ENCODE measurements at places on chromosomes 12 and 14.

- DNase-seq, result no peak
Observed at GRCh38 chr12:94012590-94012989, 135.8 kb upstream of the PLXNC1 start.

GRCh38 chr14:68450391-68451120 lies 342.3 kb downstream of the ZFP36L1 start:
- DNase-seq, result no peak

- no peak for DNase-seq
Observed at GRCh38 chr12:124862768-124863415, 772 bp downstream of the SCARB1 start.

DNA sequence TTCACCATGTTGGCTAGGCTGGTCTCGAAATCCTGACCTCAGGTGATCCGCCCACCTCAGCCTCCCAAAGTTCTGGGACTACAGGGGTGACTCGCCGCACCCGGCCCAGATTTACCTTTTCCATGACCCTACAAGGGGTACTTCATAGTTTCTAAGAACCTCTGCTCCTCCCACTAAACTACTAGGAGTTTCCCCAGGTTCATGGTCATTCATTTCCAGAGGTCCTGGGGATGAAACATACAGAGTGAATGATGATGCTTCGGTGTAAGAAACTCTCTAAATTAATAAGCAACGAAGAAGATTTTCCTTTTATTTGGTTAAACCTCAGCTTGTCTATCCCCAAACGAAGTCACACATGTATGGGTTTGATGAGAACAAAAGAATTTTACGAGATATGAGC lies 56.9 kb downstream of the AMN start:
- DNase-seq, result no peak

DNA sequence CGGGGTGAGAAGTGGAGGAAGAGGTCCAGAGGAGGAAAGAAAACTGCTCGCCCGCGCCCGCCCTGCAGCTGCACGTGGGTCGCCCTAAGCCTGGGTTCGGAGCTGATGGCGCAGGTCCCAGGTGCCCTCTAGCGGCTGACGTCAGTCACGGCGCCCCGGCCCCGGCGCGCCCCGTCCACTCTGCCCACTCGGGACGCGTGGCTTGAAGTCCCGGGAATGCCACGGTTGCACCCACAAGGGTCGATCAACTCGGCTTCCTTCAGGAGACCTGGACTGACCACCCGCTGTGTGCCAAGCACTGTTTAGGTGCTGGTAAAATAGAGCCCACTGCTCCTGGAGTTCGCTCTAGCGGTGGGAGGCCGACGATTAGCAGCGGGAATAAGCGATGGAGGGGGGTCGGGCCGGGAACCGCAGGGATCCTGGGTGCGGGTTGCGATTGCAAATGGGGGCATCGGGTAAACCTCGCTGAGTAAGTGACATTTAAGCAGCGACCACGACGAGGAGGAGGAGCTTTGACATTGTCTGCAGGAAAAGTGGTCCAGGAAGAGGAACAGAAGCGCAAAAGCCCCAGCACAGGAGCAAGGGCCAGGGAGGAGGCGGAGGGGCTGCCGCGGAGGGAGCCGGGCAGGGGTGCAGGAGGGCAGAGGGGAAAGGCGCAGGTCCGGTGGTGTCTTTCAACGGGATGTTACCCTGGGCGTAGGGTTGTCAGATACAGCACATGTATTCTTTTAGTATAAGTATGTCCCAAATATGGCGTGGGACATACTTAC lies 5.1 kb upstream of the ZNF839 start:
- peak; percentile 67 for DNase-seq

DNA sequence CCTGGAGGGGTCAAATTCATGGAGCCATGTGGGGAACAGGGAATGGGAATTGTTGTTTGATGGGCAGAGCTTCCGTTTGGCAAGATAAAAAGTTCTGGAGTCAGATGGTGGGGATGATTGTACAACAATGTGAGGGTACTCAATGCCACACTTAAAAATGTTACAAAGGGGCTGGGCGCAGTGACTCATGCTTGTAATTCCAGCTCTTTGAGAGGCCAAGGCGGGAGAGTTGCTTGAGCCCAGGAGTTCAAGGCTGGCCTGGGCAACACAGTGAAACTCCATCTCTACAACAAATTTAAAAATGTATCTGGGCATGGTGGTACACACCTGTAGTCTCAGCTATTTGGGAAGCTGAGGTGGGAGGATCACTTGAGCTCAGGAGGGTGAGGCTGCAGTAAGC lies 66.0 kb upstream of the DIO3 start:
- no peak for DNase-seq

- no peak for DNase-seq
Observed at GRCh38 chr14:24110060-24110459, 4.5 kb upstream of the DCAF11 start.

- DNase-seq, result peak; percentile 31
Observed at GRCh38 chr14:74425525-74426201, 347 bp downstream of the SYNDIG1L start.

DNA sequence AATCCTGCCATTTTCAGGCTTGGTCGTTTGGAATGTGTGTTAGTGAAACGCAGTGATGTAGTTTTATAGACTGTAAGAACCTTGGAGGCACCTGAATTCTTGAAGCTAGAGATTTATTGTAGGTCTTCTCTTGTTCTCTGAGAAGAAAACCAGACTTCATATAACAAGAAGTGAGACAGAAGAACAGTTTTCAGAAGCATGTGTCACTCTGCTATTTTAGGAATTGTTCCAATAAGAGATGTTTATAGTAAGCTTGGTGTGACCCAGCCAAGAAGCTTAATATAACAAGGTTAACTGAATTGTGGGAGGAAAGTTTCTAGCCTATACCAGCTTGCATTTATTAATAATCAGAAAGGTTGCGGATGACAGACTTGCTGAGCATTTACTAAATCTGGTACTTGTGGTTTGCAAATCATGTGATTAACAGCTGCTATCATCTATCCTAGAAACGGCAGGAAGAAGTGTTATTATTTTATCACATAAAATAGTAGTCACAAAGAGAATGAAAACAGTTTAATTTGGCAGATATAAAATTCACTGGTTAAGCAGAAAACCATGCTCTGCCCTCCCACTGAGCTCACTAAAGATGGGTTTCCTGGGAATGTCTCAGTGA lies 49.2 kb upstream of the BCAT1 start:
- no peak for DNase-seq

DNA sequence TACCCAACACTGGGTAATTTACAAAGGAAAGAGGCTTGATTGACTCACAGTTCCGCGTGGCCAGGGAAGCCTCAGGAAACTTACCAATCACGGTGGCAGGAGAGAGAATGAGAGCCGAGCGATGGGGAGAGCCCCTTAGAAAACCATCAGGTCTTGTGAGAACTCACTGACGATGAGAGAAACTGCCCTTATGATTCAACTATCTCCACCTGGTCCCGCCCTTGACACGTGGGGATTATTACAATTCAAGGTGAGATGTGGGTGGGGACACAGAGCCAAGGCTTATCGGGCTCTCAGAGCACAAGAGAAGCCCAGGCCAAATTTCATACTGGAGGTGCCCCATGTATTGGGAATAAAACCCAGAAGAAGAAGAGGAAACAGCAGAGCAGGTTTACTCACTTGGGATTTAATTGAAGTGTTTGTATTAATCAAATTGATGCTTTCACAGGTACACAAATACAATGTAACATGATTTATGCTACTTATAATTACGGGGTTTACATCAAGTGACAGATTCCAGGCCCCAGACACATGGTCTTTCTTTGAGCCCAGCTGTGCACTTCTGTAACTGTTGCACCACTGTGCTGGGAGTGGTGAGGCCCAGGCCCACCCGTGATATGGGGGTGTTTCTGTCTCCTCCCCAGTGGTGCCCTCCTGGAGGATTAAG lies 8.2 kb upstream of the CCDC85C start:
- no peak for DNase-seq

- no peak for DNase-seq
Observed at GRCh38 chr12:57092529-57092862, 3.6 kb downstream of the NAB2 start.

- no peak for DNase-seq
Observed at GRCh38 chr14:58501214-58501816, 73.8 kb downstream of the KIAA0586 start.

- no peak for DNase-seq
Observed at GRCh38 chr12:42679466-42679865, 89.9 kb upstream of the PRICKLE1 start.

Measured in activated naive CD4-positive, alpha-beta T cell (primary cell).